ENCODE measurements at places on chromosomes 3 and 15. TPM values are rescaled to one million over a fixed set of nuclear protein-coding genes. Genes with fewer than 3 reads are reported as not detected.
A peak's percentile ranks its signal among the peaks of the same experiment; 100 is the strongest.

DNA sequence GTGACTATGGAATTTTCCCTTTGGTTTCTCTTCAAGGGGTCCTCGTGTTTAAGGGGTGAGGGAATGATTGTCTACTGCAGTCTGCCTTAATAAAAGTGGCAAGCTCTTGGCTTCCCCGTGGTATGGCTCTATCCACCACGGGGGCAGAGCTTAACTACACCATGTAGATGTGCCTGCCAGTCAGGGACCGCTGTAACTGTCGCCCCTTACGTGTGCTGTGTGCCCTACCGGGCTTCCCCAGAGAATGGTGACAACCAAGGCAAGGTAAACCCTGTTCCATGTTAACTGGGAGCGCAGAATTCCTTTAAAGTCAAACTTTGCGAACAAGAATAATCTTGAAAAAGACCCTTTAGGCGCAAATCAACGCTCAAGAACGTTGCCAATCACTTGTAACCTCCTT, 966 bp upstream of the C3orf80 start:
- peak; percentile 74 for DNase-seq

GRCh38 chr15:95990833-95991232, 339.7 kb upstream of the NR2F2 start:
- DNase-seq: no peak

DNA sequence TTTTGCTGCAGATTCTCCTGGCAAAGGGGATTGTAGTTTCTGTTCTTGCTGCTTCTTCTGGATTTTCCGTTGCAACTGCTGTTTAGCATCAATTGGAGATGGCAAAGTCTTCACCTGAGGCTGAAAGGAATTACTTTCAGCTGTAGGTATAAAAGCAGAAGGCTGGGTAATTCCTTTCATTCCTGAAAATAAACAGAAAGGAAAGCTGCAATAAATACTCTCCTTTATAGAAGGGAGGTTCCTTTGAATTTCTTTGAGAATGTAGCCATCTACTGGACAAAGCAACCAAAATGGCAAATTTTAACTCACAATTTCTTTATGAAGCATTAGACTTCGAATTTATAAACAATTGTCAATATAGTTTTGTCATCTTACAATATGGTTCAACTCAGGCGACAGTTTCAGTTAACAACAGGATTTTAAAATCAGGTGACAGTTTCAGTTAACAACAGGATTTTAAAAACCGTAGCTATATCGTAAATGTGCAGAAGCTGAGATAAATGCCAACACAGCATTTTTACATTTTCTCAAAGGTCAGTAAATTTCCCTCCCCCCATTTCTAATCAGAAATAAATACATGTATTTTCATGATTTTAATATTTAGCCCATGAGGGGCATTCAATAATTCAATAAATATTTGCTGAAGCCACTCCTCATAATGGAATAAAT, 104.9 kb upstream of the NEDD4 start:
- peak; percentile 37 for DNase-seq

Gene DAZL
- not detected for total RNA-seq

Gene SMCO1
- total RNA-seq: not detected
